ENCODE measurements at places on chromosomes 7 and 10. TPM values are rescaled to one million over a fixed set of nuclear protein-coding genes. Genes with fewer than 3 reads are reported as not detected.

DNA sequence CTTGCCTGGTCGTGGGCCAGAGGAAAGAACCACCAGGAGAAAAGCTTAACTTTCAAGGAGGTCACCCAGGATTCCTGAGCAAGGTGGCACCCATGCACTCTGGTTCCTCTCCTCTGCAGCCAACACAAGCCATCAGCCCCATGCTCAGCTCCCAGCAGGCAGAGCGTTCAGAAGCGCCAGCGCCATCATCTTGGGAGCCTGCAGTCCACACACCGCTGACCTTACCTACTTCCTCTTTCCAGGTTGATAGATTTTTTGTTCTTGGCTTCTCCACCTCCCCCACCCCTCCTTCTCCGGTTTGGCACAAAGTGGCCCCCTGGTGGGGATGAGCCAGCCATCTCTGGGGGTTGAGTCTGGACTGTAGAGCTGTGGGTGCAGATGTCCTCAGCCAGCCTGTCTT lies 1.7 kb upstream of the WDR86 start:
- no peak for DNase-seq

Gene FXYD4
- polyA plus RNA-seq: not detected

Gene HTR5A
- not detected for polyA plus RNA-seq

Gene TCAF2
- polyA plus RNA-seq: 9.2 TPM

Gene PRTFDC1
- polyA plus RNA-seq: 0.94 TPM

Gene LDB3
- polyA plus RNA-seq: not detected

Data from naive thymus-derived CD8-positive, alpha-beta T cell (primary cell).